HAP-1 (cell line): ENCODE measurements at places on chromosomes 2 and 18.

GRCh38 chr18:53698907-53699306, 525.6 kb downstream of the MBD2 start:
- peak; percentile 12 for DNase-seq

GRCh38 chr2:173226899-173227698, 127.6 kb upstream of the CDCA7 start:
- peak; percentile 21 for DNase-seq

- DNase-seq, result no peak
Observed at GRCh38 chr2:202007983-202008354, 25.7 kb upstream of the FZD7 start.

- DNase-seq, result no peak
Observed at GRCh38 chr18:42914476-42914875, 201.0 kb downstream of the RIT2 start.

GRCh38 chr2:70746094-70746974, 21.7 kb downstream of the ADD2 start:
- DNase-seq, result peak; percentile 37

- no peak for DNase-seq
Observed at GRCh38 chr18:58382446-58382845, 246.4 kb downstream of the ALPK2 start.

DNA sequence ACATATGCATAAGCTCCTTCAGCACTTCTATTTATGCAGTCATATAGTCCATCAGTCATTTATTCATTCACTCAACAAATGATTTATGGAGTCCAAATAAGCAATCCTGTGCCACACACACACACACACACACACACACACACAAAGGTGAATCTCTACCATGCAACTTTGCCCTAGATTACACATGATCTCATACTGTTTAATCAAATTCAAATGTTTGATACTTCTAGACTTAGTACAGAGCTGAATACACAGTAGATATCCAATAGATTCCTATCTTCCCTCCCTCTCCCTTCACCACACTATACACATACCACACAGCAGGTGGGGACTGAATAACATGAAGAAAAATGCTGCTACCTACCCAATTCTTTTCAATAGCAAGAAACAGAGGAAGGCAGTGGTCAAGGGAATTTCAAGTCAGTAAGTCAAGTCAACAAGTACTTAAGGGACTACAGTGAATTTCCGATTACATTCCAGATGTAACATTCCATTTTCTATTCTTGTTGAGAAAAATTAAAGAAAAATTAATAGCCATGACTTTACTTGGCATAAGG, 65.4 kb downstream of the EPG5 start:
- DNase-seq, result no peak

DNA sequence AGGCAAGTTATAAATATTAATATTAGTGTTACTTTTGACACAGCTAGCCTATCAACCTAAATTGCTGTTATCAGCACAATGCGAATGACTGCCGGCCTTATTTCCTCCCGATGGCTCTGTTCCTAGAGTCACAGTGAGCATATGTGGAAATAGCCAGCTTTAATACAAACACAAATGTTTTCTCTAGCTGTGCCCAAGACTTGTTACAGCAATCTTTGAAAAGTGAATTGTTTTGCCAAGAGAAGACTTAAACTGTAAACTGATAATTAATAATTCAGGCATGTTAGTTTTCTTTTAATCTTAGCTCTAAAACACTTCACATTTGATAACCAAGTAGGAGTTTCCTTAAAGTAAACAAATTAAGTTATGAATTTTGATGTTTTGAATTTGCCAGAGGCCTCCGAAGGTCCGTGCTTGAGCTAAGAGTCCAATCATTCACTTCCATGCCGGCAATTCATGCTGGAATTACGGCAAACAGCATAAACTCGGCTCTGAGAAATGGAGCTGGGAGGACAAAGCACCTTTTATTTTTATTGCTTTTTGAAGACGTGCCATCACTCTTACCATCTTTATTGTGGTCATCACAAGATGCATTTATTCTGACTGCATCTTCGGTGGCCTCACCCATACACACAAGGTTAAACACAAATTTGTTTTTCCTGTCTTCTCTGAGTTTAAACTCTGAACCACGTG, 184.5 kb upstream of the CWC22 start:
- peak; percentile 48 for DNase-seq

- no peak for DNase-seq
Observed at GRCh38 chr2:126828491-126828890, 70.2 kb upstream of the TEX51 start.

DNA sequence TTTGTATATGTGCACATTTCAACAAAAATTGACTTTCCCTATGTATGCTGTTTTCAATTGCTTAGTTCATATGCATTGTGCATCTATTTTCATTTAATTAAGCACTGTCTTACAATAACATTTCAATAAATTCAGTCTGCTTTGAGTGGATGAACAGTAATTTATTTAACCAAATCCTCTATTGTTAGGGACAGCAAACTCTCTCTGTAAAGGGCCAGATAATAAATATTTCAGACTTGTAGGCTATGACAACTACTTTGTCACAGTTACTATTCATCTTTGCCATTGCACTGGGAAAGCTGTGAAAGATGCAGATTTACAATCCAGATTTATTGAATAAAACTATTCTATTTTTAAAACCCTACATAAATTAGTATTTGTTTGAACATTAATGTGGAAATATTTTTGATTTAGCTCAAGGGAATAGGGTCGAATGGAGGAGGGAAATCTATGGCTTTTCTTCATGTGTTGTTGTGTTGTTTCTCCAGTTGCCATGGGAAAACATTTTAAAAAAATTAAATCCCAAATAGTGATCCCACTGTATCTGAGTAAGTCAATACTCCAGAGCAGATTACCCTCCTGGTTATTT, 14.2 kb upstream of the RAB27B start:
- DNase-seq, result no peak

DNA sequence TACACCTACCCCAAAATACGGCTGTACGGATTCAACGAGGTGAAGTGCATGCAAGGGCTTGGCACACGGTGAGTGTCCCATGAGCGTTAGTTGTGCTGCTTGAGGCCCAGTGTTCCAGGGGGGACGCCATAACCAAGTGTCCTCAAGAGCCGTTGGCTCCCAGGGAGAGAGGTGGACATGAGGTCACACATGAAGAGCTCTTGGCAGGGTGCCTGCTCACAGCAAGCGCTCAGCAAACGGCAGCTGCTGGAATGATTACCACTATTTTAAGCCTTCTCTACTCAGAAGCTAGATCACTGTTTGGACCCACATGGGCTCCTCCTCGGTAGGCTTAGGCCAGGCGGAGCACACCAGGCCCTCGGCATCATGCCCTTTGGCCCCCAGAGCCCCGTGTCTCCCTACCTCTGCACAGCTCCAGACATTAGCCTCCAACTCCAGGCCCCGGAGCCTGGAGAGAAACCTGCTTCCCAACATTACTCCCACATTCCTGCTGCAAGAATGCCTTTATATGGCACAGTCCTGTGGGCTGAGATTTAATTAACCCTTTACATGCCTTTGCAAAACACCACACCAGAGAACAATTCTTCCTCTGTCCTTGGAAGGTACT, 68.4 kb upstream of the PPP1CB start:
- no peak for DNase-seq

GRCh38 chr2:219737270-219737691, 109.9 kb downstream of the SLC4A3 start:
- DNase-seq, result no peak

- DNase-seq, result peak; percentile 64
Observed at GRCh38 chr18:33579349-33580215, 1.6 kb downstream of the ASXL3 start.

- no peak for DNase-seq
Observed at GRCh38 chr18:41227993-41228392, 727.0 kb upstream of the PIK3C3 start.

DNA sequence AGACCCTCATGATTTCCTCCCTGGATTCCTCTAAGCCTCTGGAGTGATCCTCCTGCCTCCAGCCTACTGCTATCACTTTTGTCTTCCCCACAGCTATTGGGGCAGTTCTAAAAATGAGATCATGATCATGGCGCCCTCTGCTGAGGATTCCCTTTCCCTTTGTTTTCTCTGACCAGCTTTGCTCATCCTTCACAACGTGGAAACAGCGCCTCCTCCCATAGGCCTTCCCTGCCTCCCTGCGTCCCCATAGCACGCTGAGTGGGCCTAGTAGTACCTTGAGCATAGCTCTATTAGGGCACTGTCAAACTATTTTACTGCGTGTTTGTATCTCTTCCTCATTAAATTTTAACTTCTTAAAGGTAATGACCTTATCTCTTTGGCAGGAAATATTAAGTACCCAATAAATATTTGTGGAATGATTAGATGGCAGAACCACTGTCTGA, 207.0 kb upstream of the FANCL start:
- peak; percentile 73 for DNase-seq

- no peak for DNase-seq
Observed at GRCh38 chr2:55761526-55761925, 67.9 kb upstream of the PNPT1 start.

DNA sequence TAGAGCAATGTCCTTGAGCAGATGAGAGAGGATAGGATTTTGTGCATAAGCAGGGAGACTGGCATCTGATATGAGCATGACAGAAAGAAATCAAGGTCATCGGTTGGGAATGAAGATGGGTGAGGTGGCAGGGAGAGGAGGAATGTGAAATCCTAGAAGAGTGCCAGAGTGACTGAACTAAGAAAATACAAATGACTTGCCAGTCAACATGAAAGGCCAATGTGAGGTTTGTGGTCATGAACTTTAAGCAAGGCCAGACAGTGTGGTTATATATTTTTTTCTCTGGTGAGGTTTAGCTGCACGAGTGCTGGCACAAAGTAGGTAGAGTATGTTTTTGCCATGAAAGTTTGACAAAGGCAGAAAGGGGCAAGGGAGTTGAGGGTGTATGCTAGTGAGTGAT, 21.2 kb downstream of the QPCT start:
- DNase-seq, result no peak

DNA sequence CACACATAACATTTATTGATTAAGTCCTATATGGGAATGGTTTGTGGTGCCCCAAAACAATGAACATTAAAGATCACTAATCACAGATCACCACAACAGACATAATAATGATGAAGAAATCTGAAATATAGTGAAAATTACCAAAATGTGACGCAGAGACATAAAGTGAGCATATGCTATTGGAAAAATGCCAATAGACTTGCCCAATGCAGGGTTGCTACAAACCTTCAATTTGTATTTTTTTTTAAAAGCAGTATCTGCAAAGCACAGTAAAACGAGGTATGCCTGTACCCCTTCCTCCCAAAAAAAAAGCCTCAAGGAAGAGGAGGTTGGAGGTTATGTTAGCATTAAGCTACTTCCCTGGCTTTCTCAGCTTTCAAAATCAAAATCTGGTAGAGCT, 131.1 kb downstream of the RBMS1 start:
- DNase-seq, result no peak

- DNase-seq, result no peak
Observed at GRCh38 chr2:109555346-109555900, 58.3 kb downstream of the SEPTIN10 start.

GRCh38 chr18:79069717-79070151, 540 bp downstream of the ATP9B start:
- no peak for DNase-seq

GRCh38 chr2:18834341-18834740, 245.0 kb upstream of the NT5C1B start:
- no peak for DNase-seq

- no peak for DNase-seq
Observed at GRCh38 chr2:28453396-28453795, 42.5 kb upstream of the PLB1 start.

DNA sequence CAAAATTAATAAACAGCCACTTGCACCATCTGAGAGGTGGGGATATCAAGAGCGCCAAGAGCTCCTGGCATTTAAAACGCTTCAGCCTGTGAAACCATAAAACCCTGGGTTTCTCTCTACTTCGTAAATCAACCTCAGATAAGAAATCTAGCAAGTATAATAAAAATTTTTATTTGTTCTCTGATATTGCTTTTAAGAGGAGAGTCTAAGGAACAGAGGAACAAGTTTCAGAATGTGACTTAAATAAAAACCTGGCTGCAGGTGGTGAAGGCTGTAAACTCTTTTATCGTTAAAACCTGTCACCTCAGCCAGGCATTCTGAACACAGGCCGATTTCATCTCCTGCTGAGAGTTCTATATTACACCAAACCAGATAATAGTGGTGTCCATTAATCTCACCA, 9.9 kb downstream of the DYTN start:
- no peak for DNase-seq

GRCh38 chr2:149027590-149028250, 10.8 kb upstream of the LYPD6B start:
- no peak for DNase-seq

- peak; percentile 91 for DNase-seq
Observed at GRCh38 chr2:119431155-119431975, at the start of gene TMEM37. Gene TMEM37 (plus strand): TSS chr2:119431854. CDS start chr2:119431904, 50 bp downstream.

DNA sequence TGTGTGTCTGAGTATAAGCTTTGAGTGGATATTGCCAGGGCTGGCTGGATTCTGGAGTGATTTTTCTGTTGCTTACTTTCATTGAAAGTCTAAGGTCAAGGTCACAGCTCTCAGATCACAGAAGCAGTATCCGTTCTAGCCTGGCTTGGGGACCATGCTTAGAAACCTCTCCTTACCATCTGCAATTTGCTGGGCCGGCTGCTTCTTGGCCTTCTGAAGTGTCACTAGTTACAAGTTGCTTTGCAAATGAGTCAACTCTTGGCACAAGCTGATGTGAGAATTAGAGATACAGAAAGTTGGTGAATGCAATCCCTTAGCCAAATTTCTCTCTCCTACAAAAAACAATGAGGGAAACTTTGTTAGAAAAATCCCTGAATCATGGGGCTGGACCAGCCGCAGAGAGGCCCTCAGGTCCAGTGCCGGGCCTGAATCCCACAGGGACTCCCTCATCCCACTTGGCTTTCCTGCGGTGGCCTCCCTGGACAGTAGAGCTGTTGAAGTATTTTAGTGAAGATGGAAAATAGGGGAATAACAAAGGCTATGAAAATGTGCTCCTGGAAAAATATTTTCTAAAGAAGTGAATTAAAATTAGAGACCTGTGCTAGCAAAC, 92.7 kb upstream of the CNGA3 start:
- DNase-seq, result no peak

DNA sequence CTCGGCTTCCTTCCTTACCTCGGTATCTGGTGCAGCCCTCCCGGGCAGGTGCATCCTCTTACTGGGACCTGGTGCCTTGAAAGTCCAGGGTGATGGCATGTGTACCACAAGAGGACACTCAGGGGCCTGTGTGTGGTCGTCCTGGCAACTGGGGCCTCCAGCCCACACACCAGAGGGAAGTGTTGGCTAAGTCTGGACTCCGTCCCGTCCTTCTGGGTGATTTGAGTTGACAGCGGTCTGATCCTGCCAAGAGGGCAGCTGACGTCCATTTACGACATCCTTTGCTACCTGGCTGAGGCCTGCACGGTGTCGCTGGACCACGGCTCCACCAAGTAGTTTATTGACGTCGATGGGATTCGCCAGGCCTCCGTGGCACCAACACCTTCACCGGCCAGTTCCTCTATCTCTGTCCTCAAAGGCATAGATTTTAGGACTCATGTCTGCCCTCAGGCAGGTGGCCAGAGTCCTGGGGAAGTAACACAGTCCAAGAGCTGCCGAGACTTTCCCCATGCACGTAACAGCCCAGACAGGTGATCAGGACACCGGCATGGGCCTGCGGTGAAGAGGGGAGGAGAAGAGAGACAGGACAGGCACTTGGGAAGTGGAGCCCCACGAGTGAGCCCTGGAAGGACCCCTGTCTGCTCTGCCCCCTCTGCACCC, 186.0 kb upstream of the HDAC4 start:
- DNase-seq, result no peak
